Kidney tubule cell (primary cell): ENCODE measurements at places on chromosomes 12 and 14.
A peak's percentile ranks its signal among the peaks of the same experiment; 100 is the strongest.

- DNase-seq = no peak
These were observed 237.6 kb downstream of the SLC41A2 start for GRCh38 chr12:104720339-104721038.

- DNase-seq = no peak
These were observed 1.3 kb downstream of the TRHDE start for GRCh38 chr12:72273499-72273837.

- no peak for DNase-seq
These were observed 1194.8 kb downstream of the BCL11B start for GRCh38 chr14:98077176-98077575.

DNA sequence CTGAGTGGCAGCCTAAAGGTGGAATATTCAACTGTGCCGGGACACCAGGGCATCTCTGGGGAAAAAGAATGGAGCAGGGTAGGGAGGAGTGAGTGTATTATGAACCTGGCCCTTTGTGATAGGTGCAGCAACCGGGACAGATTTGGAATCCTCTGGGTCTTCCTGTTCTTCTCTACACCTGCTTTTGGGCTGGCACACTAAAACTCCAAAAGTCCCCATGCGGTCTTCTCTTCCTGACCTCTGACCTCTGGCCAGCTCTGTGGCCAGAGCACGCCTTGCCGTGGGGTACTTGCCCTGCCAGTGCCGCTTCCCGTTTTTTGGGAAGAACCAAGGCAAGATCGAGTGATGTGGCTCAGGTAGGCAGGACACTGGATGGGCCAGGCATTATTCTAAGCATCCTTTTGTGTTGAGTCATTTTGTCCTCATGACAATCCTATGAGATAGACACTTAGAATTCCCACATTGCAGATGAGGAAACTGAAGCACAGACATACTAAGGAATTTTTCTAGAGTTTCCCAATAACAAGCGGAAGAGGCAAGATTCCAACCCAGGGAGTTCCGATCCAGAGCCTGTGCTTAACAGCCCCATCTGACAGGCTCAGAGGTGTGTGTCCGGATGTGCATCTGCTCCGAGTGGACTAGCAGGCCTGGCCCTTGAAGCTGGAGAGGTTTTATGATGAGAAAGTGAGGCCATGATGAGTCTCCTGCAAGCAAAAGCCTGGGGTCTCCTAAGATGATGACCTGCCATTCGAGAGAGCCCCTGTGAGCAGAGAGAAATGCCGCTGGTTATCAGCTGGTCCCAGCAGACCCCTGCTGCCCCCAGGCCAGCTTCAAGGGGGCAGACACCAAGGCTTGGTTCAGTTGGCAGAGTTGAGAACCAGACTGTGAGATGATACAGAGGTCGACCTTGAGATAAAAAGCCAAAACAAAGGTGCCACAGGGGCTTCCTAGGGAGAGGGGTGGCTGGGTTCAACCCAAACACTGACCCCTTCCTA lies 67.9 kb upstream of the ESRRB start:
- DNase-seq = peak; percentile 59

GRCh38 chr12:110100315-110100970 lies 23.7 kb upstream of the IFT81 start:
- DNase-seq = peak; percentile 72

DNA sequence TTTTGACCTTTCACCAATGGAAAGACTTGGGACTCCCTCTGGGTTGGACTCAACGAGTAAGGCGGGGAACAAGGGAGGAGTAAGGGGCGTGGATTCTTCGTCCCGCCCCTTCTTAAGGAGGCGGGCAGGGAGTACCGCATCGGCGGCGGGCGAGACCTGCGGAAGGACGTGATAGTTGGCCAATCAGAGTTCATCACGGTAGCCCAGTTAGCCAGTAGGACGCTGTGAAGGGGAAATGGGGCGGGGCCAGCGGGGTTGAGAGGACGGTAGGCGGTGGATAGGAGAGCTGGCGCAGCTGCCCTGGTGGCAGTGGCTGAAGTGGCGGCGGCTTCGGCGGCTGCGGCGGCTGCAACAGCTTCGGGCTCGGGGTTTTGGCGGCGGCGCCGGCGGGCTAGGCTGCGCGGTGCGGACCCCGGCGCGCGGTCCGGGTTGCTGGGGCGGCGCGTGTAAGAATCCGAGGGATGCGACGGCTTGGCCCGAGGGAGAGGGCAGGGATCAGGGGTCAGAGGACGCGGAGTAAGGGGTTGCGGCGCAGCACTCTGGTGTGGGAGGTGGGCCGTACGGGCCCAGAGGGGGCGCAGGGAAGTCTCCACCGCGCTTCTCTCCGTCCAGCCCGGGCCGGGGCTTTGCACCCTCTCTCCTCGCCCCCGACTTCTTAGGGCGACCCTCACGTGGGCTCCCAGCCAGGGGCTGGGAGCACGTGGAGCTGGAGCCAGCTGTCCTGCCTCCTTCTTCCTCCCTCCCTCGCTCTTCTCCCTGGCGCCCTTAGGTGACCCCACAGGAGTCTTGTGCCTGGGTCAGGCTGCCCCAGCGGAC lies at the start of gene TPCN1:
TSS of gene TPCN1 (plus strand) at position 284 of the 816 bp plus-strand sequence. CDS start 5,389 bp downstream, outside the sequence.
- peak; percentile 100 for DNase-seq

- no peak for DNase-seq
These were observed 9.8 kb downstream of the SSTR1 start for GRCh38 chr14:38217553-38217952.

DNA sequence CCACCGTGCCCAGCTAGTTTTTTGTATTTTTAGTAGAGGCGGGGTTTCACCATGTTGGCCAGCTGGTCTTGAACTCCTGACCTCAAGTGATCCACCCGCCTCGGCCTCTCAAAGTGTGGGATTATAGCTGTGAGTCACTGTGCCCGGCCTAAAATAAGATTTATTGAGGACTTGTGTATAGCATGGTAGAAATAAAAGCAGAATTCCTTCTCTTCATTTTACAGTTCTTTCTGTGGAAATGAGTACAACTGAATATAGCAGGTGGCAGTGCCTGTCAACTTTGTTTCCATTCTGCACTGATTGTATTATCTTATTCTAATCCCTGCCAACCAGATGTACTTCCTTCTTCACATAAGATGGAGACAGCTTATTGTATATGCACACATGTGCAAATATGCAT lies 41.0 kb downstream of the DIP2B start:
- DNase-seq = no peak

DNA sequence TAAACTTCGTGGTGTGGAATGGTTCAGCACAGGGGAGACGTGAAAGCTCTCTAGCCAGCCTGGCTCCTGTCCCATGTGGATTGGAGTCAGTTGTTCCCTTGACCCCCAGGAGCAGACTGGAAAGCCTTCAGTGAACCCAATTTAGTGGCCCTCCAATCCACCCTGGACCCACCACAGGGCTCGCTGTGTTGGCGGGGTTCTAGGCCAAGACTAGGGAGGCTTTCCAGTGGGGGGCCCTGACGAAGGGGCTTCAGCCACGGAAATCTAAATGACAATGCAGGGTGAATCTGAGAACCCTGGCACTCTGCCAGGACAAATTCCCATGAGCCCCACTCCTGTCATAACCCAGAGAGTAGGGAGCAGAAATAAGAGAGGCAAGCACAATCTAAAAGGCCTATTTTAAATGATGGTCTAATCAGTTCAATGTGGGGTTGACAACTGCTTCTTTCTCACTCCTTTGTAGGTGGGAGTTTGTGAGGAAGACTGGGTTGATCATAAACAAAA lies 110.8 kb downstream of the SLC35F4 start:
- DNase-seq = no peak

GRCh38 chr12:45502481-45503128 lies 226.9 kb upstream of the ARID2 start:
- no peak for DNase-seq

DNA sequence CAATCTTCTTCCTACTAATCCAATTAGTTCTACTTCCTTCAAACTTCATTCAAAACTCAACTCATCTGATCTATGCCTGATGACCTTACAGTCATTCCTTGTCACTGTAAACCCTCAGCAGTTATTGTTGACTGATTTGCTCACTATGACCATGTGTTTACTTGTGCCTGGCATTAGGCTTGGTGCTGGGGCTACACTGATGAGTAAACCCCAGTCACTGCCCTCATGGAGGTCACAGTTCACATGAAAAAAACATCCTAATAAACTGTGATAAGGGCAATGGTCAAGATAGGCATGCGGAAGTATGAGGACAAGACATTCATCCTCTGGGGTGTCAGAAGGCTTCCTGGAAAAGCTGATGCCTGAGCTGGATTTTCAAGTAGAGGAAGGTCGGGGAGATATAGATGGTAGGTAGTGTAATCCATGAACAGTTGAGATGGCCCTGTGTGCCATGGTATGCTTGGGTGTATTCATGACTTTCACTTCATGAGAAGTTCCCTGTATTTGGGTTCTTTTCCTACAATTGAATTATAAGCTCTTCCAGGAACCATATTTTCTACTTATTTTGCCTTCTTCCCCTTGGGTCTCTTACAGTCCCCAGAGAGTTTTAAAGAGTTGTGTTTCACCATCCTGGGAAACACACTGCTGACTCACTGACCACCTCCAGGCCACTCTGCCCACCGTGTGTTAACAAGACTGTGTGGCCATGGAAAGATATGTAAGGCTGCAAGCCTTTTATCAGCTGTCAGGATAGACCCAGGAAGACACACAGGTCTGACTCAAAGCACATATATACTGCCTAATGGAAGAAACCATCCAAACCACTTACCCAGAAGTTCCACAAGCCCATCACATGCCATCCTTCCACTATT lies 38.7 kb upstream of the DUSP6 start:
- DNase-seq = peak; percentile 83

DNA sequence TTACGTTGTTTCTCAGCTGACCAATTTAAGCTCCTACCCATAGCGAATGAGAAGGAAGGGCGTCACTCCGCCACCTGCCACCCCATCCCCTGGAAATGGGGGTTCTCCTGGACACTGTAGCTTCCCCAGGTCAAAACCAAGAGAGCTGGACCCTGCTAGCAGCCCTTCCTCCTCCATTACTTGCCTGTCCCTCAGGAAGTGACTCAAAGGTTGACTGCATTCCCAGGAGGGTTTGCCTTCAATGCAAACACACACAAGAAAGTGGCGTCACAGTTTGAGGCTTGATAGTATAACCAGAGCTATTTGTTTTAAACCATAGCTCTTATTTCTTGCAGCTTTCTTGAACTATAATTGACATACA lies 79.1 kb downstream of the KCNK13 start:
- DNase-seq = peak; percentile 50

DNA sequence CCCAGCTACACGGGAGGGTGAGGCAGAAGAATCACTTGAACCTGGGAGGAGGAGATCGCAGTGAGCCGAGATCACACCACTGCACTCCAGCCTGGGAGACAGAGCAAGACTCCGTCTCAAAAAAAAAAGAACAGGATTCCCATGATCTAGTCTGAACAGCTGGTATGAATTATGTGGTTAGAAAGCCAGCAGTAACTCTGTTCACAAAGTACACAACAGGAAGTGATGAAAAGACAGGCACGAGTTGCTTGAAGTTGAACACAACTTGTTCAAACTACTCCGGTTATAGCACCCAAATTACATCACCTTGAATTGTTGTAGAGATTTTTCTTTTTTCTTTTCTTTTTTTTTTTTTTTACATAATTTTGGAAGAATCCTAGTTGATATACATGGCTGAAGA lies 238.8 kb upstream of the RGS6 start:
- DNase-seq = no peak

DNA sequence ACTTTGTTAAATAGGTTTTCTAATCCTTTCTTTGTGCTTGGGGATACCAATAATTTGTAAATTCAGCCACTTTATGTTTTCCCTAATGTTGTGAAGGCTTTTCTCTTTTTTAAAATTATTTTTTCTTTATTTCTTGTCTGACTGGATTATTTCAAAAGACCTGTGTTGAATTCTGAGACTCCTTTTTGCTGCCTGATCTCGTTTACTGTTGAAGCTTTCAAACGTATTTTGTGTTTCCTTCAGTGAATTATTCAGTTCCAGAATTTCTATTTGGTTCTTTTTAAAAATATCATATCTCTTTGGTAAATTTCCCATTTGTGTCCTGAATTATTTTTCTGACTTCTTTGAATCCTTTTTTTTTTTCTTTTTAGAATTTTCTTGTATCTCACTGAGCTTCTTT lies 241.6 kb downstream of the LRIG3 start:
- no peak for DNase-seq

- DNase-seq = no peak
These were observed 39.6 kb downstream of the CFAP251 start for GRCh38 chr12:121957861-121958515.

DNA sequence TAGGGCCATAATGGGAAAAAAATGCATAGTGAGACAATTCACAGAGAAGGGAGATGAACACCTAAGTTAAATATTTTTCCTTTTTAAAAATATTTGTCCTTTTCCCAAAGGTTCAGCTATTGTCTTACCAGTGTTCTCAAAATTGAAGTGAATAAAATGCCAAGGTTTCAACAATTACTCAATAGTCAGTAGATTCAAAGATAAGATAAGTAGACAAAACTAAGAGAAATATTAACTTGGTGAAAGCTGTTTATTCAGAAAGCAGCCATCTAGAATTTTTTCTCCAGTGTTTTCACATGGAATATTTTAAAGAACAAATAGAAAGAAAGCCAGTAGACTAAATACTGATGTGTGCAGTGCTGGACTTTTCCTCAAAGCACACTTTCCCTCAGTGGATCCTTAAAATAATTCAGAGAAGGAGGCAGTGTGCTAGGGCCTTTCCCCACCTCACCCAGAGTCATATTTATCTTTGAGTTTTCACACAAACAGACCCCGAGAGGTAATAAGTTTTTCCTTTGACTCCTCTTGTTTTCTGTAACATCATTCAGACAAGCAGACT lies 144.5 kb upstream of the PLEKHG7 start:
- no peak for DNase-seq

- no peak for DNase-seq
These were observed 130.1 kb upstream of the HIF1A start for GRCh38 chr14:61565181-61565580.

DNA sequence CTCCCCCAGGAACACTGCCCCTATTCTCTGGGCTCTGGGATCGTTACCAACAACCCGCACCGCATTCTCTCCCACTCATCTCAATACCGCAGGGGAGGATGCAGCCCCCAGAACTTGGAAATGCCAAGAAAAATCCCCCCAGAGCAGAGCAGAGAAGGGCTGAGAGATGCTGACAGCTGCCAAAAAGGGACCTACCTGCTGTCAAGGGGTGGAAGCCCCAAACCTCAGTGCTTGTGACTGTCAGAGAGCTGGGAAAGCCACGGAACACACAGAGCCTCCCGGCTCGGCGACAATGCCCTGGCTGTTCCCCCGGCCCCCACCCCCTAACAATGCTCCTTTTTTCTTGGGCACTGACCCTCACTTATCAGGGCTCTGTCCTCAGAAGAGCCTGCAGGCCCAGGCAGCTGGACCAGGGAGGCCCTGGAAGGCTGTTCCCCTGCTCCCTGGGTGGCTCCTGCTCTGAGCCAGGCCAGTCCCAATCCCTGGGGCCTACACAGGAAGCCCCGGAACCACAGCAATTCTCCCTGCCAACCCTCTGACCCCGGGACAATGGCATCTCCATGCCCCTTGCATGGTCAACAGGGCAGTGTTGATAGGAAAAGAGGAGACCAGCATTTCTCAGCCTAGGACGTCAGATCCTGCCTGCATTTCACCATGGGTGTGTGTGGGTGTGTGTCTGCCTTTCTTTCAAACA lies 78.9 kb downstream of the ITPK1 start:
- no peak for DNase-seq

- peak; percentile 58 for DNase-seq
These were observed 215.5 kb downstream of the DPF3 start for GRCh38 chr14:72678356-72678755.
